ENCODE measurements at places on chromosomes 6 and 20.

DNA sequence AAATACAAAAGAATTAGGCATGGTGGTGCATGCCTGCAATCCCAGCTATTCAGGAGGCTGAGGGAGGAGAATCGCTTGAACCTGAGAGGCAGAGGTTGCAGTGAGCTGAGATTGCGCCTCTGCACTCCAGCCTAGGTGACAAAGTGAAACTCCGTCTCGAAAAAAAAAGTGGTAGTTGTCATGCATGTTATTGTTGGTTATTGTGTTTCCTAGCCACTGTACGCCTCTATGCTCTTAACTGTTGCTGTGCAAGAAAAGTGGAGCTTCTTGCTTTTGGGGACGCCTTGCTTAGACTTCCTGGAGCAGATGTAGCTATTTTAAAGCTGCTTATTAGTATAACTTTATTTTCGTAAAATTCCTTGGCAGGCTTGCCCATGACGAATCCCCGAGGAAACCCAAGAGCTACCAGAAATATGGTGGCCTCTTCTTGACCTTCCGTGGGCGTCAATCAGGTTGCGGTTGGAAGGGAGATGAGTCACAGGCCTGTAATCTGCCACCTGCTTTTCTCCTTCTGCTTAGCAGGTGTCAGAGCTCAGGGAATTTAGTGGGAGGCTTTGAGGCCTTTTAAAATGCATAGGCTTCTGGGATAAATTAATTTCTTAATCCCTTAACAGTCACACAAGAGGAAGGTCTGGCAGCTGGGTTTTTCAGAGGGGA, 17.3 kb downstream of the GABRR2 start:
- DNase-seq: no peak

DNA sequence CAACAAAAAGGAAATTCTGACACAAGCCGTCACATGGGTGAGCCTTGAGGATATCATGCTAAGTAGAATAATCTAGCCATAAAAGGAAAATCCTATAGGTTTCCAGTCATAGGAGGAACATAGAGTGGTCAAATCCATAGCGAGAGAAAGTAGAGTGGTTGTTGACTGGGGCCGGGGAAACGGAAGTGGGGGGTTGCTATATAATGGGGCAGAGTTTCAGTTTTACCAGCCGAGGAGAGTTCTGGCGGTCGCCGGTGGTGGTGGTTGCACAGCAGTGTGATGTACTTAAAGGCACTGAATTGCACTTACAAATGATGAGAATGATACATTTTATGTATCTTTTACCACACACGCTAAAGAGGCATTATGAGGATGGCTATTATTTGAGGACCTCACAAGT, 4.9 kb downstream of the GPR31 start:
- DNase-seq: no peak

- no peak for DNase-seq
These were observed 187.5 kb downstream of the BACH2 start for GRCh38 chr6:90109141-90109540.

GRCh38 chr20:49268600-49269365, 9.1 kb downstream of the ZNFX1 start:
- no peak for DNase-seq

DNA sequence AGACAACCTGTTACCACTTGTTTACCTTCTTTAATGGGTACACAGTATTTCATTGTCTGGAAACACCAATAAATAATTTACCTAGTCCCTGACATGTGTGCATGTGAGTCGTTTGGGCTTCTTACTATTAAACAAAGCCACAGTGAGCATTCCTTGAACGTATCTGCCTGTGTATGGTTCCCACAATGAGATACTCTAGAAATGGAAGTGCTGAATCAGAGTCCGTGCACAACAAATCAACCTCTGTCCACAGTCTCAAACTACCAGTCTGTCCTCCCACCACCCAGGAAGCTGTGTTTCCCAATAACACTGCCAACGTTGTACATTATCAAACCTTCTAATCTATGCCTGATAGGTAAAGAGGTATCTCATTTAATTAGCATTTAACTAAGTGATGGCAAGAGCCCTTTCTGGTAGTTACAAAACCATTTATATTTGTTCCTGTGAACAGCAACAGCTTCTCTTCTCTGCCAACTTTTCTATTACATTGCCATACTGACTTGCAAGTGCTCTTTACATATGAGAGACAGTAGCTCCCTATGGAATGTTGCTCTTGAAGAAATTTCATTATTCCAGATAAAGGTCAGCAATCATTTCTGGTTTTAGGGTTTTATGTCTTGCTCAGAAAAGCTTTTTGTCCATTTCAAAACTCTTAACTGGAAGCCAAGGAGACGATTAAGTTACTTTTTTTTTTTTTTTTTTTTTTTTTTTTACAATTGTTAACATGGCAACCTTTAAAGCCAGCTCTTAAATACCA, 14.7 kb downstream of the JAG1 start:
- DNase-seq: no peak

DNA sequence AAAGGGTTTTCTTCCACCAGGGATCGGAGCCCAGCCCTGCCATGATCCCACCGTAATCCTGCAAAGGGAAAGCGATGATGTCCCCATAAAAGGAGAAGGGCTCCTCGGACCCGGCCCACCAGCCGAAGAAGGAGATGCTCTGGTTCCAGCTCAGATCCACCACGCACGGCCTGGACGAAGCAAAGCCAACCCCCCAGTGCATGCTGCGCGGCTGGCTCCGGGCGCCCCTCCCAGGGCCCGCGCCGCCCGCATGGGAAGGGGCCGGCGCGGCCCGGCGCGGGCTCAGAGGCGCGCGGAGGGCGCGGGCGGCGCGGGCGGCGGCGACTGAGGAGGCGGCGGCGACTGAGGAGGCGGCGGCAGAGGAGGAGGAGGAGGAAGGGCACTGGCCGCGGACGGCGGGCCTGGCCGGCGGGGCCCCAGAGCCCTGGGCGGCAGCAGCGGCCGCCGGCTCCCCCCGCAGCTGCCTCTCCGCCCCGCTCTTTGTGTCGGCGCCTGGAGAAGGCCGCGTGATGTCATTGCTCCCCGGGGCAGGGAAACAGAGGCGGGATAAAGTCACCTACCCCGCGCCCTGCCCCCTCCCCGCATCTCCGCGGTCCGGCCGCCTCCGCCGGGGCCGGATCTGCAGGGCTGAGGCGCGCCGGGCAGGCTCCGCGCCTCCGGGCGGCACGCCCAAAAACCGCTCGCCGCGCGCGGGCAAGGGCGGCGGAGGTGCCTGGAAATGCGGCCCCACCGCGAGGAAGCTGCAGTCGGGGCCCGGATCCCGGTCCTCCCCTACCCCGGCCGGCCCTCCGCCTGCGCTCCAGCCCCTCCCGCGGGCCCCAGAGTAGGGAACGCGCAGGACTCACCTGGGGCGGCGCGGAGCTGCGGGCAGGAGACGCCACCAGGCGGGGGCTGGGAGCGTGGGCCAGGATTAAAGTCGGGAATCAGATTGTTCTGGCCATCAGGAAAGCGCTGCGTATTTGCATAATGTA, at the start of gene FAXC:
Gene FAXC (minus strand): TSS at position 504 of the 971 bp plus-strand sequence. CDS start 302 bp downstream, at position 202.
- peak; percentile 64 for DNase-seq

DNA sequence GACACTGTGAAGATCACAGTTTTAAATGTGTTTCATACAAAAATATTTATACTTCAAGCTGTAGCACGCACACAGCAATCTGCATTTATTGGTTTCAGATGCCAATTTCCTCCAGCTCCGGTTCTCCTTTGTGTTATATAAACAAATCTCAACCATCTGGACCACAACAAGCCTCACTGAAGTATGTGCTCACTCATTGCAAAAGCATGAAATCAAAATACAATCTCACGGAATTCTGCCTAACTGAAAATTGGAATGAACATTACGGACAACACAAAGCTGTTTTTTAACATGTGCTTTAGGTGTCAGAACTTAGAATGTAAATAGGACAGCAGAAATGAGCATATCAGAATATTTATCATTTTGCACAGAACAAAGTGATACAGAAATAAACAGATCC, 38.0 kb downstream of the RCAN2 start:
- no peak for DNase-seq
